ENCODE measurements at places on chromosomes 6 and 20. TPM values are rescaled to one million over a fixed set of nuclear protein-coding genes. Genes with fewer than 3 reads are reported as not detected.

- no peaks in the 10 kb centered on the region for H3K4me1 ChIP-seq
- H3K27ac ChIP-seq: no peak overlapping the region
- H3K27me3 ChIP-seq: no peaks in the 10 kb centered on the region
- H3K4me3 ChIP-seq: no peak overlapping the region
- no peak for DNase-seq
- H3K36me3 ChIP-seq: no peaks in the 10 kb centered on the region
Measured at GRCh38 chr20:3128275-3128984, 31.2 kb downstream of the FASTKD5 start.

GRCh38 chr6:11129908-11130565, 18.5 kb upstream of the ERVFRD-1 start:
- H3K4me3 ChIP-seq: no peak overlapping the region
- H3K4me1 ChIP-seq: no peaks in the 10 kb centered on the region
- no peaks in the 10 kb centered on the region for H3K36me3 ChIP-seq
- H3K27ac ChIP-seq: no peak overlapping the region
- H3K27me3 ChIP-seq: no peaks in the 10 kb centered on the region

DNA sequence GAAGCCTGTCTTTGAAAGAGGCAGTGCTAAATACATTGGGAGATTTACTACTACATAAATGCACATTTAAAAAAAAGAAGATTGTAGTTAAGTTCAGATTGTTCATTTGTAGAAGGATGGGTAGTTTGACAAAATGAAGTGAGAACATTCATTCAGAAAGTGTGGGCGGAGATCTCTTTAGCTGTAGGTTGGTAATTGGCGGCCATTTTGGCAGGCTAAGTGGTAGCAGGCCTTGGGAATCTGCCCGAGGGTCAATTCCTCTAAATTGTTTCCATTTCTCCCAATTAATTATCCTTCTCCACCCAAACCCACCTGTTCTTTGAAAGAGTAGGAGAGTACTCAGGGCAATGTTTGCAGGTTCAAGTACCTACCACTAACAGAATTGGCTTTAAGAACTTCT, 17.9 kb downstream of the SOX4 start:
- no peaks in the 10 kb centered on the region for H3K27me3 ChIP-seq
- H3K27ac ChIP-seq: no peak overlapping the region
- H3K4me3 ChIP-seq: no peak overlapping the region
- no peaks in the 10 kb centered on the region for H3K36me3 ChIP-seq
- no peaks in the 10 kb centered on the region for H3K4me1 ChIP-seq

DNA sequence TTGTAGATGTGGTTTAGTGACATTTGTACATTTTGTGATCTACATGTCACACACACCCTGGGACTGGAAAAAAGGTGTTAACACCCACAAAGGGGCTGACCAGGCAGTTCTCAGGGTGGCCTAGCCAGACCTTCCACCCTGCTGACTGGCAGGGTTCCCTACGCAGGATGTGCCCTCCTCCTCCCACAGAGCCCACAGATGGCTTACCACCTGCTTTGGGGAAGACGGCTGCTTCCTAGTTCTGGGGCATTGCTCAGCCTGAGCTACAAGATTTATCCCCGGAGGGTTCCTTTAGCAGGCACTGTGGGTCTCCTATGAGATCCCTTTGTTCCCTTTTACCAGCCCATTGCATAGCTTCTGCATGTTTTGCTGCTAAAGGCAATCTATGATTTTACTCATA, 35.1 kb downstream of the SNAP25 start:
- DNase-seq: no peak
- no peak overlapping the region for H3K4me3 ChIP-seq
- no peaks in the 10 kb centered on the region for H3K36me3 ChIP-seq
- H3K27me3 ChIP-seq: no peaks in the 10 kb centered on the region
- H3K4me1 ChIP-seq: no peaks in the 10 kb centered on the region

GRCh38 chr6:160337301-160337700, 10.9 kb upstream of the SLC22A3 start:
- no peak overlapping the region for H3K27ac ChIP-seq
- no peaks in the 10 kb centered on the region for H3K4me1 ChIP-seq
- DNase-seq: no peak
- no peak overlapping the region for H3K4me3 ChIP-seq
- no peaks in the 10 kb centered on the region for H3K36me3 ChIP-seq

GRCh38 chr6:136611133-136611532, 60.9 kb upstream of the MAP7 start:
- H3K4me3 ChIP-seq: no peak overlapping the region
- no peak for DNase-seq
- peaks cover 12% of the 10 kb centered on the region for H3K4me1 ChIP-seq
- no peaks in the 10 kb centered on the region for H3K27me3 ChIP-seq

DNA sequence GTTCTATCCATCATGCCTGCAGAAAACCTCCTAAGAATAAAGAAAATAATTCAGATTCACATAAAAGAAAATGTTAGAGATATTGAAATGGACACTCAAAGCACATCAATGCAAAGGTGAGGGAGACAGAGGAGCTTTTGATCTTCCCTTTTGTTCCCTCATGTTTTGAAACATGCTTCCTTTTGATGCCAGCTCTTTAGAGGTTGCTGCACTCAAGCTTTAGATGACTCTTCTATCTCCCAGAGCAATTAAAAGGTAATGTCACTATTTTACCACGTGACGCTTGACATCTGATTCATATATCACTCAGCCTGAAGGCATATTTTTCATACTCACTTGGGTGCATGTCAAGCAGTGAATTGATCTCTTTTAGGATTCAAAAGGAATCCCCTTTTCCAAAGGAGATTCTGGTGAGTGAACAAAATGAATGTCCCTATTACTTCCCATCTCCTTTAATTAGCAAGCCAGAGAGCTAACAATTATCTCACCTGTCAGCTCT, 1026.7 kb downstream of the KIF16B start:
- H3K4me1 ChIP-seq: no peaks in the 10 kb centered on the region
- DNase-seq: no peak
- H3K27me3 ChIP-seq: no peaks in the 10 kb centered on the region
- H3K27ac ChIP-seq: no peak overlapping the region

PPP1R3G gene
- 3.0 TPM for total RNA-seq
